Effector memory CD8-positive, alpha-beta T cell (primary cell): ENCODE measurements at places on chromosomes 7 and 10.

DNA sequence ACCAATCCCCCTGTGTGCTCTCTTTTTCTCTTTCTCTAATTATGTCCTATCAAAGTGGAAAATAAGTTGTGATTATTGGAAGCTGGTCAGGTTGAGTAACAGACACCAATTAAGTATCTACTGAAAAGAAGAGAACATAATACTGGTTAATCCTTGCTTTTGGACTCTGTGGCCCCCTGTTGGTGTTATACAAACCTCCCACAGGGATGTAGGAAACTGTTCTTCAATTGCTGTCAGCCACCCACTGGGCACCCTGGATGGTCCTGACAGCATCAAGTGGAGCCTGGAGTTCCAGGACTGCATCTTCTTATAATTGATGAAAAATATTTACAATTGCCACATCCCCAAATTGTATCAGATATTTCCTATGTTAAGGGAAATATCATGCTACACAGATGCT, 939.7 kb downstream of the KCNMA1 start:
- no peak for DNase-seq

DNA sequence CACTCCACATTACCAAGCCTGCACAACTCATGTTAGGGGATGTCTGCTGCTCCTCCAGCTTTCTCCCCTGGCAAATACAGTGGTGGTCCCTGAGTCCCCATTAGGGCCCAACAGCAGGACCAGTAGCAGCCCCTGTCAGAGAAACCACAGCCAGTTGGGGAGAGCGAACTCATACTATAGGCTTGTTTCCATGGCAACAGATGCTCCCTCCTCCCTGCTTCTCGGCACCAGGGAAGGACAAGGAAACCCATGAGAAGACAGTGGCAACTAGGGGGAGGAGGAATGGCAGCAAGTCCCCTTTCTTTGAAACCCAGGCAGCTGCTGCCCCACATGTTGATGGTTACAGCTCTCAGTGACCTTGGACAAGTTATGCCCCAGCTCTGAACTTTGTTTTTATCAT, 326.4 kb downstream of the KCNMA1 start:
- DNase-seq, result no peak

GRCh38 chr7:95045236-95045923, 138.0 kb downstream of the PPP1R9A start:
- no peak for DNase-seq

GRCh38 chr10:71695502-71696476, 23.8 kb downstream of the C10orf105 start:
- DNase-seq, result no peak

DNA sequence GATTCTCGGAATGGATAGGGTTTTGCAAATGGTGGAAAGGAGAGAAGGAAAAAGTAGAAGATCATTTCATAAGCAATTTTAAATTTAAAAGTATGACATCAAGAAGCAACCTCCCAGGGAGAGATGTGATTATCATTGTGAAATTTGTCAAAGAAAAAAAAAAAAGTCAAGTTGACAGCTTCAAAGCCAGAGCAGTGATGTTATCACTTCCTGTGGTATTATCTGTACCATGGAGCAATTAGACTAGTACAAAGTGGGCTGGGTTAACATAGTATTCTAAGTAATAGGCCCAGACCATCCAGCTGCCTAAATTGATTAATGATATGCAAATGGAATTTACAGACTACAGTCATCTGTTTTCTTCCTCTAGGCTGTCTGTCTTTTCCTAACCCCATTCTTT, 84.0 kb upstream of the NPY start:
- DNase-seq, result no peak

GRCh38 chr7:924541-925231, 29.8 kb downstream of the ADAP1 start:
- DNase-seq, result peak; percentile 43

- DNase-seq, result no peak
These were observed 81.1 kb upstream of the PRKG1 start for GRCh38 chr10:50992972-50993766.

DNA sequence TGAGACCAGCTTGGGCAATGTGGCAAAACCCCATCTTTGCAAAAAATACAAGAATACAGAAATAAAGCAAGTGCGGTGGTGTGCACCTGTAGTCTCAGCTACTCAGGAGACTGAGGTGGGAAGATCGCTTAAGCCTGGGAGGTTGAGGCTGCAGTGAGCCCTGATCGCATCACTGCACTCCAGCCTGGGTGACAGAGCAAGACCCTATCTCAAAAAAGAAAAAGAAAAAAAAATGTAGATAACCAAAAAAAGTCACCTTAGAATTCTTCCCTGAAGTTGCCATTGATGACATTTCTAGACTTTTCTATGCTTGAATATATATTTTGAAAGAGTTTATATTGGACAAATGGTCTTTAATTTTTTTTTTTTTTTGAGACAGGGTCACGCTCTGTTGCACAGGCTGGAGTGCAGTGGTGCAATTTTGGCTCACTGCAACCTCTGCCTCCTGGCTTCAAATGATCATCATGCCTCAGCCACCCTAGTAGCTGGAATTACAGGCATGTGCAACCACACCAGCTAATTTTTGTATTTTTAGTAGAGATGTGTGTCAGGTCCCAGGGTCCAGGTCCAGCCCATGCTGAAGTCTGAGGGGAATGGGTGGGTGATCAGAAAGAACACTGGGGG, 35.1 kb upstream of the MTPAP start:
- DNase-seq, result no peak

- DNase-seq, result no peak
These were observed 144.1 kb downstream of the TCF7L2 start for GRCh38 chr10:113094114-113094486.

DNA sequence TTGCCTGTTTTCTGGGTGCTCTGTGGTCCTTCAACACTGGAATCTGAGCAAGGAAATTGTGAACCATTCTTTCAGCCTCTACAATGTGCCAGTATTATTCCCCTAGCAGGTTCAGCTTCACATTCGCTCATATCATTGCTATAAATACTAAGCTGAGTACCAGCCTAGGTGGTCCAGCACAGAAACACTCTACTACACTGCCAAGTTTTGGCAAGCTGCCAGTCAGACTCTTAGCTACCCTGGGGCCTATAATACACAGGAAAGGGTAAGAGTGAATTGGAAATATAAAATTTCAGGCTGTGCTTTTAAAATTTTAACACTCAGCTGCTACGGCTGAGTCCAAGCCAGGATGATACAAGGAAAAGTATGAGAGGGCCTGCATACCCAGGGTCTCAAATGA, 49.9 kb upstream of the PPP1R3A start:
- no peak for DNase-seq

GRCh38 chr10:19925064-19925463, 108.8 kb downstream of the PLXDC2 start:
- DNase-seq, result no peak

GRCh38 chr7:81768951-81769778, 682 bp downstream of the HGF start:
- DNase-seq, result no peak

GRCh38 chr10:100350914-100351485, 4.0 kb downstream of the SCD start:
- no peak for DNase-seq

GRCh38 chr10:51035344-51035743, 38.9 kb upstream of the PRKG1 start:
- no peak for DNase-seq

DNA sequence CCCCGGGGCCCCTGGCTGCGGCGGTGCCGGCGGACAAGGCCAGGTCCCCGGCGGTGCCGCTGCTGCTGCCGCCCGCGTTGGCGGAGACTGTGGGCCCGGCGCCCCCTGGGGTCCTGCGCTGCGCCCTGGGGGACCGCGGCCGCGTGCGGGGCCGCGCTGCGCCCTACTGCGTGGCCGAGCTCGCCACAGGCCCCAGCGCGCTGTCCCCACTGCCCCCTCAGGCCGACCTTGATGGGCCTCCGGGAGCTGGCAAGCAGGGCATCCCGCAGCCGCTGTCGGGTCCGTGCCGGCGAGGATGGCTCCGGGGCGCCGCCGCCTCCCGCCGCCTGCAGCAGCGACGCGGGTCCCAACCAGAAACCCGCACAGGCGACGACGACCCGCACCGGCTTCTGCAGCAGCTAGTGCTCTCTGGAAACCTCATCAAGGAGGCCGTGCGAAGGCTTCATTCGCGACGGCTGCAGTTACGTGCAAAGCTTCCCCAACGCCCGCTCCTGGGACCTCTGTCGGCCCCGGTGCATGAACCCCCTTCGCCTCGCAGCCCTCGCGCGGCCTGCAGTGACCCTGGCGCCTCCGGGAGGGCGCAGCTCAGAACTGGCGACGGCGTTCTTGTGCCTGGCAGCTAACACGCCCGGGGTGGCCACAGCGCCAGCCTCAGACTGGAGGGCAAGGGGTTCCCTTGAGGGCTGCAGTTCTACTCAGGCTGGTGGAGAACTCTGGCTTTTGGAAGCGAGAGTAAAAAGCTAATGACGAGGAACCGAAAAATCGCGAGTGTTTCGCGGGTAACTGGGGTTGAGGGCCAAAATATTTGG, 804 bp downstream of the FRAT1 start:
- DNase-seq, result peak; percentile 66
